CD4-positive, alpha-beta T cell treated with Interferon gamma for 1 hour (primary cell): ENCODE measurements at places on chromosomes 6 and 20.
A peak's percentile ranks its signal among the peaks of the same experiment; 100 is the strongest.

- no peak for DNase-seq
Measured at GRCh38 chr6:22470454-22471131, 98.8 kb upstream of the HDGFL1 start.

DNA sequence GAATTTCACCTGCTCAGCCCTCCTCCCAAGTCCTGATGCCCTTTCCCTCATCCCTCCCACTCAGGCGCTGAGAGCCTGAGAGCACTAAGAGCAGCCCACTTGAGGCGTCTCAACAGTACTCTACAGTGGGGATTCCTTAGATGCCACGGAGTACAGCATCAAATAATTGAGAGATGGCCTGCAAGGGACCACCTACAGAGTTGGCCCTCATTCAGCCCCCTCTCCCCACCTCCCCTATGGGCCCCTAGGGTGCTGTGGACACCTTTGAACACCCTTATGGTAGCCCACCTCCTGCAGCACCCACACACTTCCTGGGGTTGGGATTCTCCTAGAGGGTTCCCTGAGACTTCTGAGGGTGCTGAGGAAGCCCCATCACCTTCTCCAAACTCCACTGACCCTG is 37.1 kb upstream of the SIRPG start:
- DNase-seq = no peak

- no peak for DNase-seq
Measured at GRCh38 chr20:21083825-21084325, 22.3 kb downstream of the LINC00237 start.

DNA sequence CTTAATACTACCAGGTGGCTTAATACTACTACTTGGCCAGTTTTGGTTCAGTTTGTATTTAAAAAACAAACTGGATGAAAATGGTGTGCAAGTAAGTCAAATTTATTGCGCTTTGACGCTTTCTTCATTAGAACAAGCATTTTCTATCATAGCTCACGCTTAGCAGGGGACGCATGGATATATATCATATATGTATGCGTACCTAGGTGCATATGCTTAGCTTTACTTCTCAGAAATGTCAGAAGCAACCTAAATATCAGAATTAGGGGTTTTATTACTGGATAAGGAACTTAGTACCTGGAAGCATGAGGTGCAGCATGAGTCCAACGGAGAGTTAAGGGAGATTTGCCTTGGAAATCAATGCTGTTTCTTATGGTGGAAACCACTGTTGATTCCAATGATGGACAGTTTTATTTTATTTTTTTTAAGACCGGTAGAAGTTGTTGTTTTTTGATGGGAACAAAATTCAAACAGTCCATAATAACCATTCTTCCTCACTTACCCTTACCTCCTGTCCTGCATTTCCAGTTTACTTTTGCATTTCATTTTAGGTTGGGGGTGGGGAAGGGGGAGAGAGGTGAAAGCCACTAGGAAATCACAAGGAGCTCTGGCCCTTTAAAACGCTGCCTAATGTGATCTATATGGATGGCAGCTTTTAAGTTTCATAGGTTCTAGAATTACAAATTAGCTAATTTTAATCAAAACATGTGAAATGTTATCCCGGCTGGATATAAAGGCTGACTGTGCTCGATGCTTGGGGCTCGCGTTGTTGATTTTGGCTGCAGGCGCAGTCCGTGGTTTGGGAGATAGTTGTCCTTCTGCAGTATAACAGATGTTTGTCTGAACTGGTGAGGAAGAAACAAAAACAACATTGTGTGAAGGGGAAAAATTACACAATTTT is 2.1 kb downstream of the SOBP start:
- no peak for DNase-seq

DNA sequence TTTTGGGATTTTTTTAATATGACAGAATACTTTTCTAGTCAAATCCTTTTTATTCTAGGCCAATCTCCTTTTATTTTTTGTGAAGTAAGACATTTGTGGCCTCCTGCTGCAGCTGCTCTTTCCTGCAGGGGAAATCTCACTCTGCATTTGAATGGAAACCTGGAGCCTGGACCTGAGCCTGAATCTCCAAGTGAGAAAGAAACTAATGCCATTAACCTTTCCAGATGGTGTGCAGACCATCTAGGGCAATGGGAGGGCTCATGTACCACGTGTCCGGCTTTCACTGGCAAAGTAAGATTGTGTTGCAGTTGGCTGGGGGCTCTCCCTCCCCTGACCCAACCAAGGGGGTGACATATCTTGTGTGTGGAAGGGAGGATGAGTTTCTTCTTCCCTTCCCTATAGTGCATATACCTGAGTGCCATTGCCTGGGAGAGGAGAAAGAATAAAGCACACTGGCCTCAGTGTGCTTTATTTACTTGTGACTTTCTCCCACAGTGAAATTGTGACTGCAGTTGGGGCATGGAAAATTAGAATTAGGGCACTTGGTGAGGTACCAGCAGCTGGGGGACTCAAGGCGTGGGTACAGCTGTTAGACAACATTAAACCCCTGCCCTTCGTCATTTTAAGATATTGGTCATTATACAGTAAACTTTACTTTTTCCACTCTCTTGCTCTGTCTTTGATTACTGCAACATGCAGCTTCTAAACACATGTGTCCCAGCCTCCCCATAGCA is 159.8 kb upstream of the RIN2 start:
- DNase-seq = no peak

DNA sequence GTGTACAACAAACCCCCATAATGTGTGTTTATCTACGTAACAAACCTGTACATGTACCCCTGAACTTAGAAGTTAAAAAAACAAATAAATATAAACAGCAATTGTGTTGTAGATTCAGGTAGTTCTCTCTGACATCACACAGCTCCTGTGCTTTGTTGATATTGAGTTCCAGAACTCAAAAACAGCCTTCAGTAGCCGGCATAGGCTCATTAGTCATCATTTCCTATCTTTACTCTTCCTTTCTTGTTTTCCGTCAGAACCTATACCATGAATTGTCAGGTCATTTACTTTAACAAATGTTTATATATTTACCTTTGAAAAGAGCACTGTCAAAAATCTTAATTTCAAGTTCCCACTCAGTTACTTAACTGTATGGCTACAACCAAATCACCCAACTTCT is 88.8 kb downstream of the ADTRP start:
- DNase-seq = no peak

DNA sequence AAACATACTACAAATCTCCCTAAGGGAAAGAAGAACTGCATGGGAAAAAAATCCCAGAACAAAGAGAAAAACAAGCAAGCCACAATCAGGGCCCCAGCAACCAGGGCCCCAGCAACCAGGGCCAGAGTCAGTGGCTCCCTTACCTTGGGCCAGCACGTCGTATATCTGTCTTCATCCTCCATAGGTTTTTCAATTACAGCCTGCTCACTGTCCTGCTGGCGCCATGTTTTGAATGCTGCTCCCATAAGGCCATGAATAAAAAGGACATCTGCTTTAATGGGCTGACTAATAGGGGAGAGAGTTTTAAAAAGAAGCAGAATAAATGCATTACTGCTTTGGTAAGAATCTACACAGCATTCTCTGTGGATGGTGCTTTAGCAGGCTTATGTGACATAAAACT is 49.2 kb downstream of the SERAC1 start:
- DNase-seq = no peak

DNA sequence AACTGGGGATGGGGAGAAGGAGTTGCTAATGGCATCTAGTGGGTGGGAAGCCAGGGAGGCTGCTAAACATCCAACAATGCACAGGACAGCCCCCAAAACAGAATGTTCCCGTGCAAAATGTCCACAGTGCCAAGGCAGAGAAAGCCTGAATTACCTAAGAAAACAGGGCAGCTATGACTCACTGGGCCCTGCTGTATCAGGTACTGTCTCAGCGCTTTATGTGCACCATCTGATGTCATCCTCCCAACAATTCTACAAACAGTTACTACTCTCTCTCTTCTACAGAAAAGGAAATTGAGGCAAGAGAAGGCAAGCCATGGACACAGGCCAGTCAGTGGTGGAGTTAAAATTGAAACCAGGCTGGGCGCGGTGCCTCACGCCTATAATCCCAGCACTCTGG is 3.1 kb downstream of the YTHDF1 start:
- DNase-seq = no peak

- DNase-seq = no peak
Measured at GRCh38 chr6:104126315-104127005, 733.3 kb downstream of the HACE1 start.

- no peak for DNase-seq
Measured at GRCh38 chr6:30837870-30838269, 46.4 kb upstream of the DDR1 start.

DNA sequence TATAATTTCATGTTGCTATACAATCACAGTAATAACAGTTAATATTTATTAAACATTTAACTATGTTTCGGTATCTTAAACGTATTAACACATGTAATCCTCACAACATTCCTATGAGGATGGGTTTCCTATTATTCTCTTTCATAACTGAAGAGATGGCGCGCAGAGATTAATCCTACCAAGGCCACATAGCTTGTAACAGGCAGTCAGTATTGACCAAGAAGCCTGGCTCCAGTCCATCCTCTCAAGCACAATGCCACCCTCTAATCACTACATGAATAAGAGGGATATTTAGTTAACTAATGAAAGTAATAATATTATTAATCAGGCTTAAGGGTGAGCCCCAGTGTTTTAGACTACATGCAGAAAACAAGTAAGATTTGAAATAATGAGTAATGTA is 149.7 kb upstream of the SIM1 start:
- DNase-seq = no peak

DNA sequence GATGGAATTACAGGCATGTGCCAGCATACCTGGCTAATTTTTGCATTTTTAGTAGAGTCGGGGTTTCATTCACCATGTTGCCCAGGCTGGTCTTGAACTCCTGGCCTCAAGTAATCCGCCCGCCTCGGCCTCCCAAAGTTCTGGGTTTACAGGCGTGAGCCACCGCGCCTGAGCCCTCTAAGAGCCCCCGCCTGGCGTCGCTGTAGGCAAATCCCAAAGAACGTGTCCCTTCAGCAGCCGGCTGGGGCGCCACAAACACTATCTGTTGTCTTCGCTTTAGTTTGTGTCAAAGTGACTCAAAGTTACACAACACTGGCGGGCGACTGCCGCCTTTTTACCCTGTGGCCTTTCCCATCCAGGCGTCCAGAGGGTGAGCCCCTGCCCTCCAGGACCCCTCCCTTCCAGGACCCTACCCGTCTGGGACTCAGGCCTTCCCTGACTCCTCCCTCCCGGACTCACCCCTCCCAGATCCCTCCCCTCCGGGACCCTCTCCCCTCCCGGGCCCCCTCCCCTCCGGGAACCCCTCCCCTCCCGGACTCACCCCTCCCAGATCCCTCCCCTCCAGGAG is 940 bp upstream of the ADRM1 start:
- peak; percentile 88 for DNase-seq

DNA sequence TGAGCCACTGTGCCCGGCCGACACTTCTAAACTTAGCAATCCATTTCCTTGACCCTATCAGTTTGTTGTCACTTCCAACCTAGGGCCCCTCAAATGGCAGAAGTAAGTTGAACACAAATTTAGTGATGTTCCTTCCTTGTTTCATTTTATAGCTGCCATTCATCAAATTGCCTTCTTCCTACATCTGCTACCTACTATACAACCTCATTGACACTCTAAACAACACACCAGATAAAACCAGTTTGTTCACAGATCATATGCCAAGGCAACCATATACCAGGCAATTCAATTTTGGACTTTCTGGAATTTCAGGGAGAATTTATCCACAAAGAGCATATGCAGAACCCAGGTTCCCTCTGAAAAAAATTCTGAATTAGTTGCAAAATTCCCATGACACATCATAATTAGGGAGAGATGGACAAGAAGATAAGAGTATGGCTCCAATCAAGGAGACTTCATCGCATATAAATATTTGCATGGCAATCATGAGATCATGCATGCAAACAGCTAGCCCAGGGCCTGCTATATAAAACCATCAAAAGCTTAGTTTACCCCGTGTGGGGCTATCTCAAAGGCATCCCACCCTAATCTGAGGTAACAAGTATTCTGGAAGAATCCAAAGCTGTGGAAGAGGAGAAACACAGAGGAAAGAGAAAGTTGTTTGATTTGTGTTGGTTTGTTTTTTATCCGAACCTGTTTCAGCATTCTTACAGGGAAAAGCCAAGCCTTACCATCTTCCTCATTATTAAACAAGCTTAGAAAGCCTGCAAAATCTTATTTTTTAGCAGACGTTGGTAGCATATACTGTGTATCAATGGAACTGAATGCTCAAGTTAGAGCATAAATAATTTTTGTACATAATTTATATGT is 132.8 kb upstream of the TNFAIP3 start:
- no peak for DNase-seq

DNA sequence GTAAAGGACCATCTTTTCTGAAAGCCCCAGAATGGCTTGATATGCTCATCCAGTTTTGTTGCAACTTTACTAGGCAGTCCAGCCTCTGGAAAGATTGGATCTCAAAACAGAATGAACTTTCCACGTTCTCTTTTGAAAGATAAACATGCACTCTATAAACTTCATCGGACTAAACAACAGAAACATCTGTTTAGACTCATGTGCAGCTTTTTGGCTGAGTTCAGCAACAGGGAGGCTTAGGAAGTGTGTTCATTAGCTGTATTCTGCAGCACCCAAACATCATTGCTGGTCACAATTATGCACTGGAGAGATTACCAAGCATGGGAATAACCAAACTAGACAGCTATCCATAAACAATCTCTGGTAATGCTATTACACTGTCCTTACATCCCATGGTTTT is 180.5 kb downstream of the TENT5A start:
- DNase-seq = no peak

- no peak for DNase-seq
Measured at GRCh38 chr6:125792172-125792571, 1.4 kb downstream of the NCOA7 start.

- no peak for DNase-seq
Measured at GRCh38 chr20:54168961-54169862, 4.6 kb downstream of the CYP24A1 start.

- DNase-seq = peak; percentile 32
Measured at GRCh38 chr6:16420715-16421461, 182.5 kb downstream of the GMPR start.

GRCh38 chr20:25525867-25526266 is 59.5 kb downstream of the NINL start:
- no peak for DNase-seq

- no peak for DNase-seq
Measured at GRCh38 chr20:57526087-57526884, 1.3 kb upstream of the CTCFL start.

DNA sequence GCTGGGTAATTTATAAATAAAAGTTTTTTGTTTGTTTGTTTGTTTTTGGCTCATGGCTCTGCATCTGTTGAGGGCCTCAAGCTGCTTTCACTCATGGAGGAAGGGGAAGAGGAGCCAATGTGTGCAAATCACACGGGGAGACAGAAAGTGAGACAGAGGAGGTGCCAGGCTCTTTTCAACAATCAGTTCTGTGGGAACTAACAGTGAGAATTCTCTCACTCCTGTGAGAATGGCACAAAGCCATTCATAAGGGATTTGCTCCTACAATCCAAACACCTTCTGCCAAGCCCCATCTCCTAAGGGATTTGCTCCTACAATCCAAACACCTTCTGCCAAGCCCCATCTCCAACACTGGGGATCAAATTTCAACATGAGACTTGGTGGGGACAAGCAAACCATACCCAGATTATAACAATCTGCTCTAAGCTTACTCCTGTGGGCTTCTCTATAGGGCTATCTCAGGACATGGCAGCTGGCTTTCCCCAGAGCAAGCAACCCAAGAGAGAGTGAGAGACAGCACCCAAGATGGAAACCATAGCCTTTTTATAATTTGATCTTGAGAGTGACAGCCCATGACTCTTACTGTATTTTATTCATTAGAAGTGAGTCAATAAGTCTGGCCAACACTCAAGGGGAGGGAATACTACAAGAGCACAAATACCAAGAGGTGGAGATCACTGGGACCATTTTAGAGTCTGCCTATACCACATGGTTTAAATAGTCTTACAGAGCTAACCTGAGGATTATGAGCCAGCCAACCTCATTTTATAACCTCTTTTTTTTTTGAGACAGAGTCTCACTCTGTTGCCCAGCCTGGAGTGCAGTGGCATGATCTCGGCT is 22.8 kb upstream of the LRRC1 start:
- no peak for DNase-seq
